ENCODE measurements at places on chromosomes 12 and 14. TPM values are rescaled to one million over a fixed set of nuclear protein-coding genes. Genes with fewer than 3 reads are reported as not detected.

HSPA2 gene
- 18.9 TPM for total RNA-seq

TAS2R14 gene
- 3.9 TPM for total RNA-seq

GLI1 gene
- total RNA-seq, result 1.4 TPM

DNA sequence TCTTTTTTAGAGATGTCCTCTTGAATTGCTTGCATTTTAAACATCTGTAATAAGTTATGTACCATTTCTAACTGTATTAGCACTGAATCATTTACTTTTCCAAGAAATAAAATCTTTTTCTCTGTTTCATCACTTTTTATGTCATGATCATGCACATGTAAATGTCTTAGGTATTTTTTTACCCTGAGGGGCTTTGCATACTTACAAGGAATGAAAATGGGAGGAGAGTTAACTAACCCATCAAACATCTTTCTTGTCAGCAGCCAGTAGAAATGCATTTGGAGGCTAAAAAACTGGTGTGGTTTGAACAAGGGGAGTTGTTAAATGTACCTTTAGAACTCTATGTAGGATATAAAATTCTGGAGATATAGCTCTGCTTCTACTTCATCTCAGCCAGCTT is 1080.3 kb downstream of the GALC start:
- 0 out of 2 replicates have a peak, but pooled peaks cover 2% of the 10 kb centered on the region for H3K4me1 ChIP-seq
- no peak overlapping the region for H3K27ac ChIP-seq
- H3K27me3 ChIP-seq, result no peaks in the 10 kb centered on the region

GRCh38 chr12:53860426-53861345 is 77.9 kb upstream of the HOXC13 start:
- peaks cover 12% of the 10 kb centered on the region for H3K27me3 ChIP-seq
- no peak overlapping the region for H3K27ac ChIP-seq
- no peak for DNase-seq
- H3K36me3 ChIP-seq, result no peaks in the 10 kb centered on the region

DNA sequence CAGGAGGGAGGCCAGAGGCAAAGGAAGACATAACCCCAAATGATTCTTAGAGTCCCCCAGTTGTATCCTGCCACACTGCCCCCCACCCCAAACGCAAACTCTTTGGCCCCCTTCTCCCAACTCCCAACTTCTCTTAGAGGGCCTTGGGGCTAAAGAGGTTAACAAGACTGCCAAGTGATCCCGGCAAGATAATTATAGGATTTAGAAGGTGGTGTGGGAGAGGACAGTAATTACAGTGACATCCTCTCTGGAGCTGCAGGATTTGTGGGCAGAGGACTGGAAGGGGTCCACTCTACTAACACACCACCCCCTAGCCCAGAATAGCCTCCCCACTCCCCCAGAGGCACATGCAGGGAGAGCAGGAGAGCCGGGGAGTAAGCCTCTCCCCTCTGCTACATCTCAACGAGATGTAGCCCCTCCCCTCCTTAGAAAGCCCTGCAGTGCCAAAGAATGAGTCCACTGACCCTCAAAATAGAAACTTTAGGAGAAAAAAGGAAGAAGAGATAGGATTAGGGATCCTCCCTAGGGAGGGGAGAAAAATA is 5.3 kb upstream of the GDF11 start:
- no peak for DNase-seq
- no peaks in the 10 kb centered on the region for H3K27me3 ChIP-seq
- peak overlapping the region; percentile 47 for H3K27ac ChIP-seq
- H3K4me3 ChIP-seq, result no peak overlapping the region

DNA sequence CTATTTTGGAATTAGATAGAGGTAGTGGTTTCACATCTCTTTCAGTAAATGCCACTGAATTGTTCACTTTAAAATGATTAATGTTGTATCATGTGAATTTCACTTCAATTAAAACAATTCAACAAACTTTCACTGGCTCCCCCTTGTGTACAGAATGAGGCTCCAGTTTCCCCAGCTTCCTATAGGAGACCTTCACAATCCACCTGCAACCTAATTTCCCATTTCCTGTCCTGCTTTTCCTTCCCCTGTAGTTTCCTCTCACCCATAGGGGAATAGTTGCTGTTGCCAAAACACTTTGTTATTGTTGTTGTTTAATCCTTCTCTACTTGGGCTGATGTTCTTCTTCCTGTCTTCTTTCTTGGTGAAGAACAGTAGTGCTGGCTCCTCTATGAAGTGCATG is 59.8 kb downstream of the NPAS3 start:
- no peak overlapping the region for H3K27ac ChIP-seq
- H3K27me3 ChIP-seq, result no peaks in the 10 kb centered on the region
- no peaks in the 10 kb centered on the region for H3K36me3 ChIP-seq
- H3K4me3 ChIP-seq, result no peak overlapping the region

- H3K27ac ChIP-seq, result peak overlapping the region; percentile 100
- H3K36me3 ChIP-seq, result peaks cover 15% of the 10 kb centered on the region
- no peak for DNase-seq
- peaks cover 28% of the 10 kb centered on the region for H3K4me1 ChIP-seq
- H3K4me3 ChIP-seq, result peak overlapping the region; percentile 90
Observed at GRCh38 chr12:57129321-57129842, 1.1 kb downstream of the LRP1 start.

- no peak overlapping the region for H3K4me3 ChIP-seq
- no peaks in the 10 kb centered on the region for H3K36me3 ChIP-seq
- H3K27me3 ChIP-seq, result no peaks in the 10 kb centered on the region
- no peaks in the 10 kb centered on the region for H3K4me1 ChIP-seq
- H3K27ac ChIP-seq, result no peak overlapping the region
- DNase-seq, result no peak
Observed at GRCh38 chr14:43438056-43438455, 1069.0 kb downstream of the FSCB start.

DNA sequence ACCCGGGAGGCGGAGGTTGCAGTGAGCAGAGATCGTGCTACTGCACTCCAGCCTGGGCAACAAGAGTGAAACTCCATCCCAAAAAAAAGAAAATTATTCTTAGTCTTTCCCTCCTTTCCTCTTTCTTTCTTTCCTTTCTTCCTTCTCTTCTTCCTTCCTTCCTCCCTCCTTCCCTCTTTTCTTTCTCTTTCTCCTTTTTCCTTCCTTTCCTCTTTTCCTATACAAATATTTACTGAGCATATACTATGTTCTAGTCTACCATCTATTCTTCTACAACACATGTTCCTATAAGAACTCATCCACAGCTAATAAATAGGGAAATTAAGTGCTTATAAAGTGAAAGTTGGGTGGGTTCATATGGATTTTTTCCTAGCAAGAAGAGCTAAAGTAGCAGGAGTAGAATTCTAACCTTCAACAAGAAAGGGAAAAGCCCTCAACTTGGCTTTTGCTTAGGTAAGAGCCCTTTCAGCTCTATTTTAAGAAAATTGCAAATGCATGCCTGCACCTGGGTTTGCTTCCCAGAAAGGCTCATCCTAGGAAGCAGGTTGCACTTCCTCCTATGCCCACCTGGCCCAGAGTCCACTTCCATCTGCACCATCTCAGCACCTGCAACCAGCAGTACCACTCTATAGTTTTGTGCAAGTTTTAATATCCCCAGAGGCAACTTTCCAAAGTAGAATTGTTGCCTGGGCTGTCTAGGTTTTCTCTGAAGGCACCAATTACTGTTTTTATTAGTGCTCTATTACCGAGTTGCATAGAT is 122.0 kb upstream of the CCND2 start:
- no peak overlapping the region for H3K27ac ChIP-seq
- no peaks in the 10 kb centered on the region for H3K4me1 ChIP-seq
- DNase-seq, result no peak
- H3K27me3 ChIP-seq, result peaks cover 5% of the 10 kb centered on the region
- no peak overlapping the region for H3K4me3 ChIP-seq

DNA sequence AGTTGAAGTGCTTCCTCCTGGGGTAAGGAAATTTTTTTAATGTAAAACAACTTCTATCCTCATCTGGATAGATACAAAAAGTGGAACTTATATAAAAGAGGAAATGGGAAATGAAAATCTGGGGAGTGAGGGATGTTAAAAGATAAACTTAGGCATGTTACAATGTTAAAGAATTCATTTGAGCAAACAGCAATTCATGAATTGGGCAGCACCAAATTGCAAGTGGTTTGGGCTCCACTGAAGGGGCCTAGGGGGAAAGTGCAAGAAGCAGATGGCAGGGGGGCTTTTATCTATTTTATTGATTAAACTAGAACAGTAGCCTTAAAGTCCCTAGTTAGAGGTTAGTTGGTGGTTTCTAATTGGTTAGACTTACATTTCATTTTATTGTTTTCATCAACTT is 118.1 kb upstream of the NAP1L1 start:
- no peak overlapping the region for H3K4me3 ChIP-seq
- H3K27me3 ChIP-seq, result peaks cover 2% of the 10 kb centered on the region
- H3K27ac ChIP-seq, result no peak overlapping the region
- no peaks in the 10 kb centered on the region for H3K4me1 ChIP-seq

- H3K27ac ChIP-seq, result peak overlapping the region; percentile 40
- H3K4me3 ChIP-seq, result no peak overlapping the region
- peak; percentile 88 for DNase-seq
Observed at GRCh38 chr12:42854208-42854607, 264.7 kb upstream of the PRICKLE1 start.
